ENCODE measurements at places on chromosomes 12 and 14. TPM values are rescaled to one million over a fixed set of nuclear protein-coding genes. Genes with fewer than 3 reads are reported as not detected.

GRCh38 chr14:45426685-45427282, 173.8 kb upstream of the MIS18BP1 start:
- peak; percentile 8 for DNase-seq

GRCh38 chr14:99183311-99183710, 88.7 kb downstream of the BCL11B start:
- DNase-seq: no peak

DNA sequence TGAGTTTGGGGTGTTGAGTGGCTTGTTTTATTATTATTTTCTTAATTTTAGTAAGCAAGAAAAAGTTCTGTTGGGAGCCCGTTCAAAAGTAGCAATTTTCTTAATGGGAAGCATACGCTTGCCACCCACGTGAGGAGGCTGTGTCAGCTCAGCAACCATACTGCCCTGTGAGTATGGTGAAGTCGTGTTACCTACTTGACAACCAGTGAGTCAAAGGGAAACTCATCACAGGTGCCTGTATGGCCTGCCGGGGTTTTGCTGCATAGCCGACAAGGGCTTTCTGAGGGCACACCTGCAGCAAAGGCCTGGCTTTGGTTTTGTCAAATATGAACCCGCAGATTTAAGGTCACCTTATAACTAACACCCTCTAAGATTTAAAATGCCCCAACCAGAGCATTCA, 31.1 kb downstream of the PITPNM2 start:
- peak; percentile 61 for DNase-seq

DNA sequence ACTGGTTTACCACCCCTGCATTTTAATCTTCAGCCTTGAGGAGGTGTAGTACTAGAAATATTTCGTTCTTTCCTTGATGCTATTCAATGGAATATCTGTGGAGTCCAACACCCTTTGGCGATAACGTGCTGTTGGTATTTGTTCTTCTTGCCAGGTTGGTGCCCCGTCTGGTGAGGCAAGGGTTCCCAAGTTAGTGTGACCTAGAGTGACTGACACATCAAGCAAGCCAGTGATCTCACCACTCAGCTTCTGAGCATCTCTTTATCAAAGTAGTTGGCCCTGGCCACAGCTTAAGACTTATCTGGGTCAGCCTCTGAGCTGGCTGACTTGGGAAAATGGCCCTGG, 60.2 kb downstream of the PLXNC1 start:
- no peak for DNase-seq

DNA sequence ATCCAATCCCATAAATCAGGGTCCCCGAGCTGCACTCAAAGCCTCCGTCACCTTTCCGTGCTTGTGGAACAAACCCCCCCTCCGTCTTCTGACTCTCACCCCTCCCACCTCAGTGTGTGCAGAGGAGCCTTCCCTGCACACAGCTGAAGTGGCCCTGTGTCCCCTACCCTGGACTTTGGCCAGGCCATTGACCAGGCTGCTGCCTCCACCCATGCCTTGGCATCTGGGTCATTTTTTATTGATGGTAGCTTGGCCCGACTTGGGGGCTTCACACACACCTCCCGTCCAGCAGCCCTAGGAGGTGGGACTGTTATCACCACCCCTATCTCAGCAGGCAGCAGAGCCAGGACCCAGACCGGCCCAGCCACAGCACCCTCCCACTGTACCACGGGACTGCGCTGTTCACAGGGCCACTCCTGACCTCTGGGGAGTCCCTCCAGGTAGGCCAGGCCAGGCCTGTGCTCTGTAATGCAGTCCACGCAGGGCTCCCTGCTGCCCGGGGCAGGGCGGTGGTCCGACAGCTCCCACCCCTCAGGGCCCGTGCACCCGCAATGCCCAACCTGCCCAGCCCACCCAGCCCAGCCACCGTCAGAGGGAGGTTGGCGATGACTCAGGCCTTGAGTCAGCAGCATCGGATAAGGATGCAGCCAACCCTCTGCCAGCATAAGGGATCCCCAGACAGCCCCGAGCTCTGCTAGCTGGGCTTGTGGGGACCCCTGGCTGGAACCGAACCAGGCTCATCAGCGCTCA, 9.2 kb upstream of the INF2 start:
- DNase-seq: no peak

DNA sequence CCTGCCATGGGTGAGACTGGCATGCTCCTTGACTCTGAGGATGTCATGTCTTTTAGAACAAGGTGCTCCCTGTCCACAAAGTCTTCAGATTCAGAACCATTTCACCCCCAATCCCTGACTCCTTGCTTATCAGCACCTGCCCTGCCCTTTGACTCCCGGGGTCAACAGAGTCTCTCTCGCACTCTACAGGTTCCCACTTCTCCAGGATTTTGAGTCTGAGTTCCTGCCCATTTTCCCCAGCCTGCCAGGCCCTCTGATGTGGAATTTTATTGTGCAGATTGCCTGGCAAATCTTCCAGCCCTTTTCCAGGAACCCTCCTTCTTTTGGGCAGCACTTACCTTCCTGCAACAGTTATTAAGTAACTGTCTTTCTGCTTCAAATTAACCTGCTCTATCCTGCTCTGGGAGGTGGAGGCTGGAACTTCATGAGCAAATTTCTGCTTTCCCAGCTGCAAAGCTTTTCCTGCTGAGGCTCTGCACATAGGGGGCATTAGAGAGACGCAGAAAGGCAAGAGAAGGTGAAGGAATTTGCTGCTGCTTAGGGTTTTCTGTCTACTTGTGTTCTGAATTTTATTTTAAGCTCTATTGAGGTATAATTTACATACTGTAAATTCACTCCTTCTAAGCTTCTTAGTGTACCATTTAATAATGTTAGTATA, 259.1 kb downstream of the PCNX1 start:
- no peak for DNase-seq

GRCh38 chr14:33555710-33556350, 395.0 kb downstream of the EGLN3 start:
- DNase-seq: no peak

DNA sequence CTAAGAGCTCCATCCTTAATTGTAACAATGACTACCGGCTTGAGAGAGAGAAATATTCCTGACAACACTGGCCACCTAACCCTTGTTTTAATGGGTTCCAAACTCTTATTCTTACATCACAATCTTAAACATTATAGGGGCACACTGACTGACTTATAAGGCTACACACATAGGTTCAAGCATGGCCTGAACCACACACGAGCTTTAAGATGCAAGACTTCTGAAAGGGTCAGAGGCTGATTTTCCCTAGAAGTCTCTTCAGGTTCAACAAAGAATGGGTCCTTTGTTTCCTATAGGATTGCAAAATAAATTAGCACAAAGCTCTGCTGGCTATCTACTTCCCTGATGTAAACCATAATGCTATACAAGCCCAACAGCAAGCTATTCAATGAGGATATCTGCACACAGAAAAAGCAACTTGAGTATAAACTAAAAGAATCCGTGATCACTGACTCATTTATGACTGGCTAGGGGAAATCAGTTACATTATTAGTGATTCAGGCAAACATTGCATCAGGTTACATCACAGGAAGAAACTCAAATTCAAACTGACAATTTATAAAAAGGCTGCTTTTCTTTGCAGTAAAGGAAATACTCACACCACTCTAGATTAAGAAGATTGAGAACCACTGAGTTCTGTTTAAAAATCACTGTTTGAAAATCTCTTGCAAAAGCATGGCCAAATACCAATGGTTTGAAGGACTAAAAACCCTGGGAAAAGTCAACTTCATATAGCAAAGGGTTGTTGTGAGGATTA, 8.5 kb downstream of the BTG1 start:
- DNase-seq: no peak

- DNase-seq: no peak
Observed at GRCh38 chr12:79566452-79567174, 124.2 kb downstream of the PAWR start.

- DNase-seq: no peak
Observed at GRCh38 chr14:34050606-34051005, 99.7 kb upstream of the EGLN3 start.

GRCh38 chr14:74915826-74916225, 7.2 kb downstream of the RPS6KL1 start:
- no peak for DNase-seq

DNA sequence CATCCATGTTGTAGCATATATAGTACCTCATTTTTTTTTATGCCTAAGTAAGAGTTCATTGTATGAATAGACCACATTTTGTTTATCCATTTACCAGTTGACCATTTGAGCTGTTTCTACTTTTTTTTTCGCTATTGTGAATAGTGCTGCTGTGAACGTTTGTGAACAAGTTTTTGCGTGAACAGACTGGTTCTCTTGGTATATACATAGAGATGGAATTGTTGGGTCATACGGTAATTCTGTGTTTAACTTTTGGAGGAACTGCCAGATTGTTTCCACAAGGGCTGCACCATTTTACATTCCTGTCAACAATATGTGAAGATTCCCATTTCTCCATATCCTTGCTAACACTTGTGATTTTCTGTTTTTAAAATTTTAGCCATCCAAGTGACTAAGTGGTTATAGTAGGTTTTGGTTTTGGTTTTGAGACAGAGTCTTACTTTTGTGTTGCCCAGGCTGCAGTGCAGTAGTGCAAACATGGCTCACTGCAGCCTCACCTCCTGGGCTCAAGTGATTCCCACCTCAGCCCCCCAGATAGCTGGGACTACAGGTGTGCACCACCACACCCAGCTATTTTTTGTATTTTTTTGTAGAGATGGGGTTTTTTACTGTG, 68.3 kb upstream of the AMN start:
- no peak for DNase-seq

GRCh38 chr14:89621791-89622638, 205.0 kb upstream of the FOXN3 start:
- DNase-seq: no peak

DNA sequence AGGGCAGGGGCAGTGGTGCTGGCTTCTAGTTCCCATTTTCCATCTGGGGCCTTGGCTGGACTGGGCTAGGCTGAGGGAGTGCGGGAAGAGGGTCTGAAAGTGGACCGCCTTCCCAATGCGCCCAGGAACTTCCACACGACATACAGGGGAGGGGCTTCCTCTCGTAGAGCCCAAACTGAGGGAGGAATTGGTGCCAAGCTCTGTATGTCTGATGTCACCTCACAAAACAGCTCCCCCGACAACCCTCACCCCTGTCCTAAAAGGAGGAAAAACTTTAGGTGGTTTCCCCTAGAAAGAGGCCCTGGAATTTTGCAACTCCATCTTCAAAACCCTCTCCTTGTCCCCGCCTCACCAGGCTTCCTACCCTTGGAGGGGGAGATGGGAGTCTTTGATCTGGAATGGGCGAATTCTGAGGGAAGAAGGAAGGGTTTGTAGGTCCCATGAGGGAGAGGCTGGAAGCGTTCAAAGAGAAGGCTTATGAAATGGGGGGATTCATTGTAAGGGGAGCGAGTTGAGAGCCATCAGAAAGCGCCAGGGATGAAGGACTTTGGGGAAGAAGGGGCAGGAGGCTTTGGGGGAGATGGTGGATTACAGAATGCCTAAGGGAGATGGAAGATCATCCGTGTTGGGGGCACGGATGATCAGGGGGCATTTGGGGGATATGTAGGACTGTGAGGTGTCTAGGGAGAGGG, 844 bp downstream of the GLTP start:
- no peak for DNase-seq

- DNase-seq: peak; percentile 68
Observed at GRCh38 chr12:54201001-54201794, 12.4 kb upstream of the SMUG1 start.

DNA sequence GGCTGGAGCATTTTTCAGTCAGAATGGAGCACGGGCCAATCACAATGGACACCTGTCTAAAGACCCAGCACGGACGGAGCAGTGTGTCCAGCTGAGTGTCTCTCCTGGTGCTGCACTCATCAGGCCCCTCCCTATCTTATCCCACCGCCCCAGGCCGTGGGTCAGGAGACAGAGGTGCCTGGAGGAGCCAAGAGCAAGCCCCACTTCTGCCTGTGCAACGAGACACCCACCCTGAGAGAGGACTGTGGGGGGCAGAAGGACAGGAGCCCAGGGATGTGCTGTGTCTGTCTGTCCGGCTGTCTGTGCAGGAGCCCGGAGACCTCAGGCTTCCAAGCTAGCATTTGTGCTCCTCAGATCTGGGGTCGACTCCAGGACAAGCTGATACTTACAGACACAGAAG, 69.6 kb upstream of the SFSWAP start:
- DNase-seq: no peak

- no peak for DNase-seq
Observed at GRCh38 chr12:38689195-38689594, 216.2 kb downstream of the CPNE8 start.

GRCh38 chr14:57962325-57963035, 96.6 kb upstream of the SLC35F4 start:
- DNase-seq: no peak

- no peak for DNase-seq
Observed at GRCh38 chr12:121939186-121939585, 20.8 kb downstream of the CFAP251 start.

DNA sequence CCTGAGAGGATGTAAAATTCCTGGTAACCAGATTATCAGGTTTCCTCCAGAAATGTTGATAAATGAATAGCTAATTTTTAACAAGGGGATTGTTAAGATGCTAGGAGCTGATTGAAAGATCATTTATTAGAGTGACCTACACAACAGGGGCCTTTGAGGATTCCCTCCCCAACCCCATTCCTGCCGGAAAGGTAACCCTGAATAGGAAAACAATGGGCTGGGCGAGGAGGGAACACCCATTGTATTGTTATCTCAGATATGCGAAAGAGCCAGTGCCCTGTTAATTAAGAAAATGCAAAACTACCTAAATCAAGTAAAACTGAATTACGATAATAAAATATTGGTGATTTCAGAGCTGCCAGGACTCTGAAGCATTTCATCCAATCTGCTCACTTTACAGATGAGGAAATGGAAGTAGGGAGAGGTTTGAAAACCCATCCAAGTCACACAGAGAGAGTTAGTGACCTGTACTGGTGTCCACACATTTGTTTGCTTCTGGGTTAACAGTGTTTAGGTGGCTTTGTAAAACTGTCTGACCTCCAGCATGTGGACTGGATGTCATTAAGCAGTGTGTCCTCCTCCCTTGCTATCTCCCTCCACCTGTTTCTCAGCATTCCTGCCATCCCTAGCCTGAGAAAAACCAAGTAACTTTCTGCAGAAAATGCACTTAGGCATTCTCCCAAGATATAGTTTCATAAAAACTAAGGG, 214.8 kb downstream of the TTC6 start:
- no peak for DNase-seq

DNA sequence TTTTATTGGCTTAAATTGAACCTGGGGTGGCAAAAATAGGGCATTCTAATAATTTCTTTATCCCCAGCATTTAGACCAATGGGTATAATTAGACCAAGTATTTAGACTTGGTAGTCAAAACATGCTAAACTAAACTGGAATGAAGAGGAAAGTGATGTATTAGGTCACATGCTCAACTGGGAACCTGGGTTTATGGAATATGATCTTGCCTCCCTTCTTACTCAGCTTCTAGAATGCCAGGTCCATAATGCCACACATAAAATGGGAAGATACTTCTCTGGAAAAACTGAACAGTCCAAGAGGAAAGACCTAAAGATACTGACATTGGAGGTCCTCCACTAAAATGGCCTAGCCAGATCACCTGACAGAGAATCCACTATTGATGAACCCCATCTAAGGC, 6.2 kb upstream of the BIN2 start:
- DNase-seq: no peak

TTC6 gene
- not detected for total RNA-seq

GPR68 gene
- total RNA-seq: 33.0 TPM

EFS gene
- total RNA-seq: not detected

OR6C68 gene
- not detected for total RNA-seq

INHBC gene
- total RNA-seq: not detected

KRT75 gene
- not detected for total RNA-seq

Measured in activated CD4-positive, alpha-beta T cell treated with anti-CD3 and anti-CD28 coated beads, Interleukin-2, amount 10 ng/mL, durations not matched to agents 7 days and 5 days (primary cell).